ENCODE measurements at places on chromosomes 7 and 10.
A peak's percentile ranks its signal among the peaks of the same experiment; 100 is the strongest.

DNA sequence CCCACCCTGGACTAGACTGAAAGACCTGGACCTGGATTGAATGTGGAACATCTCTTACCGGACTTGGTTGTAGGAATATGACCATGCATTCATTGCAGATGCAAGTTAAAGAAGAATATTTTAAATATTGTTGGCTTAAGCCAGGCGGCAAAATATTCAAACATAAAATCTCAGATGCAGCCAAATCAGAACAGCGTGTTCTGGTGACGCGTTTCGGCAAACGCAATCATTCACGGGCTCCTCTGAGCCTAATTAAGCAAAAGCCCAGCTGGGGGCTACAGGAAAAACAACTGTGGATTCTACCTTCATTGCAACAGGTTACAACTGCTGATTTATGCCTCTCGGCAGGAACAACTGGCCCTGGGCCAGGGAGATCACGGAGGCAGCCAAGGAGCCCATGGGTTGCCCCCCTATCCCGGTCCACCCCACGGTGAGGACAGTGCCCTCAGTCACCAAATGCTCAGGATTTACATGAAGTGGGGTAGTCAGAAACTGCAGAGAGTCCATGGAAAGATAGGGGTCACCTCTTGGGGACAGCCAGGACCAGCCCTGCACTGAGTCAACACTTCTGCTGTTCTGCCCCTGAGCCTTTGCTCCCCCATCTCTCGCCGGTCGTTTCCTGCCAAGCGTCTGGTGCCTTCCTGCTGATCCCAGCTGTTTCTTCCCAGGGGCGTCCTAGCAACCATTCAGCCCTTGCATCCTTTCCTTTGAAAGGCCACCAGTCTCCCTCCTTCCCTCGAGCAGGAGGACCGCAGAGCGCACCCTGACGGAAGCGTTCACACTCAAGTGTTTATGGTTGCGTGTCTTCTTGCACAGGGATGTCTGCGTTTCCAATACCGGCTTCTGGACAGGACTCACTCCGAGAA lies 64.4 kb upstream of the SFMBT2 start:
- DNase-seq, result peak; percentile 32

- DNase-seq, result no peak
Observed at GRCh38 chr7:82423446-82423845, 20.1 kb downstream of the CACNA2D1 start.

GRCh38 chr10:25808372-25808771 lies 125.7 kb upstream of the MYO3A start:
- DNase-seq, result no peak

GRCh38 chr7:81533426-81533825 lies 236.4 kb downstream of the HGF start:
- no peak for DNase-seq

DNA sequence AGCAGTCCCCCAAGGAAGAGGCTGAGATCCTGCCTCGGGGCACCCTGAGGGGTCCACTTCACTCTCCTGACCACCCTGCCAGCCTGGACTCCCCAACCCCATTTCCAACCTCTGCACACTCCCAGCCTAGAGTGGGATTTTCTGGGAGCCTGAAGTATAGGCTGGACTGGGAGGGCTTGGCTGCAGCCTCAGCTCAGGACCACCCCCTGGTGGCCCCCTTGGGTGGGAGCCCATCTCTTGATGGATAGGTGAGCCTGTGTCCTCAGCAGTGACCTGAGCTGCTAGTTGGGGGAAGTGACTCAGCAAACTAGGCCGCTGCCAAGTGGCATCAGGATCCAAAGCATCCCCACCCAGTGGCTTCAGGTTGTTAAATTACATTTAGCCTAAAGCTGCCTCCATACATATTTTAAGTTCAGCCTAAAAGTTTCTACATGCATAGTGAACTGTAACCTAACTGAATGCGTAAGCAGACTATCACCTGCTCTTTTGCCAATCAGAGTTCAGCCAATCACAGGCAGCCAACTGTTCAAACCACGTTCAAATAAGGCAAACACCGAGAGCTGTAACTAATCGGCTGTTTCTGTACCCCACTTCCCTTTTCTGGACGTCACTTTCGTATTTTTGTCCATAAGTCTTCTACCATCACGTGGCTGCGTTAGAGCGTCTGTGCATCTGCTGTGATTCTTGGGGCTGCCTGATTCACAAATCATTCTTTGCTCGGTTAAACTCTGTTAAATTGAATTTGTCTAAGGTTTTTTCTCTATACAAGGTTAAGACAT lies 144.0 kb downstream of the PLPP4 start:
- DNase-seq, result no peak

GRCh38 chr7:78970440-78970916 lies 483.0 kb downstream of the MAGI2 start:
- DNase-seq, result no peak

GRCh38 chr7:150369748-150370501 lies 1.3 kb downstream of the REPIN1 start:
- no peak for DNase-seq

DNA sequence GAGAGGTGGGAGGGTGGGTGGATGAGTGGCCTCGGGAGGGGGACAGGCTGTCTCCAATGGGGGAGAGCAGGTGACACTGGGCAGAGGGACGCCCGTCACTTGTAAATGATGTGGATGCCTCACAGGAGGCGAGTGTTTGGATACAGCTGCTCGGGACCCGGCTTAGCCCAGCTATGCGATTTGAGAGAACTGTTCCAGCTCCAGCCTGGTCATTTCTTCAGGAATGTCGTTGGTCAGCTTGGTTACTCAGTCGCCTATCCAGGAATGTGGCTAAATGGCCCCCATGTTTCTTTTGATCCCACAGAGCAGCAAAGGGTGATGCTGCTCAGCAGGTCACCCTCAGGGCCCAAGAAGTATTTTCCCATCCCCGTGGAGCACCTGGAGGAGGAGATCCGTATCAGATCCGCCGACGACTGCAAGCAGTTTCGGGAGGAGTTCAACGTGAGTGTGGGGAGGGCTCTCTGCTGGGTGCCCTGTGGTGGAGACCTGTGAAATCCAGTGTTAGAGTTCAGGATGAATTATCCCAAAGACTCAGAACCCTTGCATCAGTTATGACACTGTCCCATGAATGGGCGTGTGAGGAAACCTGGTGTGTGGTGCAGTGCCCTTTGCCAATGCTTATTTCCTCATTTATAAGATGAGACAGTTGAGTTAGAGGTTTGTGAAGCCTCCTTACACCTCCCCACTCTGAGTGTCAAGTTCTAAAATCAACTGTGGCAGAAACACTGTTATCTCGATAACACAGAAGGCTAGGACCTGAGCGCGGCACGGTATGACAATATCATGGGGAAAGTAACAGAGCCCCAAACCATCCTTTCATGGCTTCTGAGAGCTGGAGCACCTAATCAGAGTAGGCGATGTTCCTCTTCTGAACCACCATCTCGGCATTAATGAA lies 76.8 kb downstream of the MKI67 start:
- DNase-seq, result no peak

DNA sequence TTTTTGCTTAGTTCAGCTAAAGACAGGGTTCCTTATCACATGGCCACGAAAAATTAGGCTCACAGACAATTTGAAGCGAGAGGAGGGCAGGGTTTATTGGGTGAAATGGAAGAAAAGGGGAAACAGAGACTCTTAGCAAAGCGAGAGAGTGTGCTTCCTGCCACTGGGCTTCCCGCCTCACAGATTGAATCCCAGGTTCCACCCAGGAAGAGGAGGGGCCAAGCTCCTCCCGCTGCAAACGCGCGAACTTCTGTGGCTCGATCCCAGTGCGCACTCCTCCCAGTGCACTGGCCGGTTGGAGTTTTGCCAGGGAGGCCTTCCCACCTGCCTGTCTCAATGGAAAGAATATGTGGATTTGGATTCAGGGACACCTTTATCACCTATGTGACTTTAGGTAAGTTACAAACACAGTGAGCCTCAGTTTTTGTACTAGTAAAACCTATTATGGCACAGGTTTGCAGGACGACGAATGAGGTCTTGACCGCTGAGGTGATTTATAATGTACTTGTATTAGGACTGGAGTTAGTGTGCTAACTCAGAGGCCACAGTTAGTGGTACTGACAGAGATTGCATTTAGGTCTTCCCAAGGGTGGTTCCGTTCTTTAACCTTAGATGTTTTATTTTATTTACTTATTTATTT lies 48.5 kb upstream of the SP8 start:
- no peak for DNase-seq

- no peak for DNase-seq
Observed at GRCh38 chr7:91973639-91974038, 33.0 kb downstream of the AKAP9 start.

GRCh38 chr10:24603333-24603732 lies 120.4 kb downstream of the ARHGAP21 start:
- no peak for DNase-seq

- no peak for DNase-seq
Observed at GRCh38 chr10:93386631-93387369, 95.3 kb downstream of the MYOF start.

GRCh38 chr7:98745722-98746318 lies 124.0 kb downstream of the TMEM130 start:
- no peak for DNase-seq

DNA sequence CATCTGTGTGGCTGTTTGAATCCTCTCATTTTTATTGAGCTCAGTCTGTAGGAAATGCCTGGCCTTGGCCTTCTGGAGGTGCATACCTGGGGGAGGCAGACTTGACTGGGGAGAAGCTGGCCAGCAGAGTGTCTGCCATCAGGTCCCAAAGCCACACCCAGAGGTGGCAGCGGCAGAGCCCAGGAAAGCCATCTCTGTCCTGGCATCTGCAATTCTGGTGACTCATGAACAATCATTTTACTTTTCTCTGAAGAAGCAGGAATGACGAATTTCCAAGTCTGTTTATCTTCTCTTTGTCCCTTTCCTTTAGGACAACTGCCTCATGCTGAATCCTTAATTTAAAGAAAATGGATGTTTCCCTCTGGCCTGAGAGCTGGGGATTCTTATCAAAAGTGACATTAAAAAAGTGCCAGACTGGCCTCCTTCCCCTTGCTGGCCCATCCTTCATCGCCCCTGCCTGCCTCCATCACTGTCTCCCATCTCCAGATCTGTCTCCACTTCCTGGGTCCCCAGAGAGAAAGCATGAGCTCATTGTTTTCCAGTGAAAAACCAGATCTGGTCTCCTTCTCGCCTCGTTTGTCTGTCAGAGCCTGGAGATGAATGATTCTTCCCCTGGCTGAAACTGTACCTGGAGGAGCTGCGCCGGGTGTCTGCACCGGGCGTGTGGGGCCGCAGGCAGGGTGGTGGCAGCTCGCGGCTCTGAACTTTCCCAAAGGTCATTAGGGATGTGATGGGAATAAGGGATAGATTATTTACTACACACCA lies 124.5 kb downstream of the TMEM178B start:
- DNase-seq, result no peak

Measured in SHP77 treated with DMSO at 0.1 percent for 48 hours (cell line).